ENCODE measurements at places on chromosomes 12 and 14.

DNA sequence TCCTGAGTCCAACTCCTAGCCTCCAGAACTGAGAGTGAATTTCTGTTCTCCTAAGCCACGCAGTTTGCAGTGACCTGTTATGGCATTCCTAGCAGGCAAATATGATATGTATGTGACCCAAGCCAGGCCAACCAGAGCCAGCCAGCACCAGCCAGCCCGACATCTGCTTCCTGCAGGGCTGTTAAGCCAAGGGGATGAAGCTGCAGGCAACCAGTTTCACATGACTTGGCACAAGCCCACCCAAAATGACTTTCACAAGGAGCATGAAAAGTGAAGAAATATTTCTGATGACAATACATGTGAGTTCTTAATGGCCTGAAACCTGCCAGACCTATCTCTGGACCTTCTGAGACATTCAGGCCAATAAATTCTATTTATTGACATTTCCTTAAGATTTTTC, 68.1 kb downstream of the ITPK1 start:
- DNase-seq: no peak

DNA sequence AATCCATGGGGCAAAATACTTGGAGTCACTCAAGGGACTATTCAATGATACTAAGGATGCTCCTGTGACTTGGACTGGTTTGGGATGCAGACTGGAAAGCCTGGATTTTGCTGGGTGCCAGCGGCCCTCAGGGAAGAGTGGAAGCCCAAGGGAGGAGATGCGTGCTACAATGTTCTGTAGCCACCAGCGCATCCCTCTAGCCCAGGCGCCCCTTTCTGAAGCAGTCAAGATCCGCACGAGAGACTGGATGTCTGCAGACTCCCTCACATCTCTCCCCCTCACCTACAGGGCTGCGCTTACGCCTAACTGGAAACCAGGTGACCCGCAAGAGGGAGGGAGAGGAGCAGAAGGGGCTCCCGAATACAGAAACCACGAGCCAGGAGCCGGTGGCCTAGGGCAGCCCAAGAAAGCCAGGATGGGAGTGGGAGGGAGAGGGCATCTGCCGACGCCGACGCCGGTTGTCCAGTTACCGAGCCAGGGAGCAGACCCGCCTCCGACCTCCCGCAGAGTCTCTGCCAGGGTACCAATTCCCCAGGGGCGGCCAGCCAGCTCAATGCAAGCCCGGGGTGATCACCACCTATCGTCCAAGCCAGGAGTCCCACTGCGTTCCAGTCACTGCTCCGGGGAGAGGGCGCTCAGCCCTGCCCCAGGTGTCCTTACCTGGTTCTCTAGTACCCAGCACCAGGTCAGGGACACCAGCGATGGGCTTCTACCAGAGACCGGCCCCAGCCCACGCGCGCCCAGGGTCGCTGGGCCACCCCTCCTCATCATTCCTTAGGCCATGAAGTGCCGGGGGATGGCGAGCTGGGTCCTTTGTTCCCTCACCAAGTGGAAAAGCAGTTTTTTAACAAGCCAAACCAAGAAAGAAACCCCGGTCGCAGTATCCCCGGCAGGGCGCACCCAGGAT, 1.2 kb downstream of the NTN4 start:
- no peak for DNase-seq

DNA sequence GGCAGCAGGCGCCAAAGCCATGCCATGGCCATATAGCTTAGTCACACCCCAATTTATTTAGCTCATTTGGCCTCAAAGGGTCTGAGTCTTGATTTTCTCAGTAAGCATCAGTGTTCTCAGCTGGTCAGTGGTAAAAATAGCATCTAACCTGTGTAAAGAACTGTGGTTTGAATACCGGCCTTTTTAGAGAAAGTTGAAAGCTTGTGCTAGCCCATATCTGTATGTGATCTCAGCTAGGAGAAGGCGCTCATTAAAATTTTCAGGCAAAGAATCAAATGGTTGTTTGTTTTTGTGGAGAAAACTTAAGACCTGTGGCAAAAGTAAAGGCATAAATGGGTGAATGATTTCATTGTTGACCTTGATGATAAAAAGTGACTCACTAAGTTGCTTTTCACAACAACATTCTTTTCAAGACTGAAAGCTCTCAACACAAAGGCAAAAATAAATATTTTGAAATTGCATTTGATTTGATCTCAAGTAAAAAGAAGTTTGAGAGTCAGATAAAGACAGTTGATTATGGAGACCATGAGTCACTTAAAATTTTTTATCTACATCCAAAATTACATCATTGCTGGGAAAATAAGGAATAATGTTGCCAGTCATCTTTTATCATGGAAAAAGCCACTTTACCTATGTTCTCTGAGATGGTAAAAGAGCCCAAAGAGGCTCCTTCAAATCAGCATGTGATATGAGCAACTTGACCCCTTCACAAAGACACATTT, 128.5 kb upstream of the RGS6 start:
- DNase-seq: no peak

DNA sequence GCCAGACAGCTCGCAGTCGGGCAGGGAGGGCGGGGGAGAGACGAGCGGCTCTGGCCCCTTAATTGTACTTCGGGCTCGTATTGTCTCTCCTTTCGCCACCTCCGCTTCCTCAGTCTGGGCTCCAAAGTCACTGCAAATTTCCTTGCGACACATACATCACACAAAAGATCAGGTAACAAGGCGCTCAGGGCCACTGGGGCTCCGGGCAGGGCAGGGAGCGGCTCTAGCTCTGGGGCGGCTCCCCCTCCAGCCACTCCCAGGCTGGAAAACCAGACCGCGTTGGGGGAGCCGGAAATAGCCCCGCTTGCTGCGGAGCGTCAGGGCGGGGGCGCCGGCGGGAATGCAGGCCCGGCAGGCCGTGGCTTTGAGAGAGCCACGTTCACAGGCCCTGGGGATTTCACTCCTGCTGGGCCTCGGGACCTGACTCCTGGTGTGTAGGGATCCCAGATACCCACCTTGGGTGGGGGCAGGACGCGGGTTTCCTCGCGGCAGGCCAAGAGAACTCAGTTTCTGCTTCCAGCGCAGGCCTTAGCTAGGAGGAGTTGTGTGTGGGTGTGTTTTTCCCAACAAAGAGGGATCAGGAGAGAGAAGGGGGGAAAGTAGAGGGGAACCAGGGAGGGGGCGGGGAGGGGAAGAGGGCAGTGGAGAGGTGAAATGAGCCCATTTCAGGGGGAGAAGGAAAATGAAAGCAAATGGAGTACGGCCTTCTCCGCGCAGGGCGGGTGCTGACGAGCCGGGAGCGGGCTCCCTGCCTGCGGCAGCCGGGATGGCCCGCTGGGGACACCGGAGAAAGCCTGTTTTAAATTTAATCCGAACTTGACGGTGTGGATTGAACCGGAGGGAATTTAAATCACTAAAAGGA, 4.4 kb upstream of the HOXC9 start:
- DNase-seq: peak; percentile 58

GRCh38 chr12:111284709-111285108, 84.2 kb downstream of the PHETA1 start:
- DNase-seq: no peak

- no peak for DNase-seq
Measured at GRCh38 chr14:106843951-106844483, 1317.6 kb downstream of the TMEM121 start.

GRCh38 chr12:127771546-127771945, 495.4 kb upstream of the TMEM132C start:
- DNase-seq: no peak

DNA sequence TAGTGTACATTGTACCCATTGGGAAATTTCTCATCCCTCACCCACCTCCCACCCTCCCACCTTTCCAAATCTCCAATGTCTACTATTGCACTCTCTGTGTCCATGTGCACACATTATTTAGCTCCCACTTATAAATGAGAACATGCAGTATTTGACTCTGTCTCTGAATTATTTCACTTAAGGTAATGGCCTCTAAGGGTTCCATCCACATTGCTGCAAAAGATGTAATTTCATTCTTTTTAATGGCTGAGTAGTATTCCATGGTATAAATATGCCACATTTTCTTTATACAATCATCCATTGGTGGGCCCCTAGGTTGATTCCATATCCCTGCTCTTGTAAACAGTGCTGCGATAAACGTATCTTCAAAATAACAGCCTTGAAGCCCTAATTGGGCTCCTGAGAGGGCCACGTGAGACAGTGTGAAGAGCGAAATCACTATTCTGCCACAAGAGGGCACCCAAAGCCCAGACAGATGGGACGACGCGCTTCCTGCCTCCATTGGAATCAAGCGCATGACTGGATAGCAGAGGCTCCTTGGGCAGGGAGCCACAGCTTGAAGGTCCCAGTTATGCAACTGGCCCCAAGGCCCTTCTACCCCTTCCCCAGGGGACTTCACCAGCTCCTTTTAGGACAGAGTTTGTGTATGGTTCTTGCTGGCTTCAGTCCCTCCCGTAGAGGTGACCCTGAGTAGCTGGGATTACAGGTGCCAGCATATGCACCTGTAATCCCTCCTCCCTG, 21.3 kb upstream of the CD27 start:
- peak; percentile 89 for DNase-seq
